EH (cell line): ENCODE measurements at places on chromosomes 7 and 10.

DNA sequence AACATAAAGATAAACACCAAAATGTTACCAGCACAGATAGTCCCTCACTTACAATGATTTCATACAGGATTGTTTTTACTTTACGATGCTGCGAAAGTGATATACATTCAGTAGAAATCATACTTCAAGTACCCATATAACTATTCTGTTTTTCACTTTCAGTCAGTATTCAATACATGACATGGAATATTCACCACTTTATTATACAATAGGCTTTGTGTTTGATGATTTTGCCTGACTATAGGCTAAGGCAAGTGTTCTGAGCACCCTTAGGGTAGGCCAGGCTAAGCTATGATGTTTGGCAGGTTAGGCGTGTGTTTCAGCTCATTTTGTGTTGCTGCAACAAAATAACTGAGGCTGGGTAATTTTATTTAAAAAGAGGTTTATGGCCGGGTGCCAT, 155.0 kb downstream of the RTKN2 start:
- DNase-seq: no peak

- DNase-seq: no peak
Observed at GRCh38 chr10:74488907-74489306, 337.5 kb upstream of the KAT6B start.

- DNase-seq: no peak
Observed at GRCh38 chr10:36817898-36818297, 307.5 kb upstream of the ANKRD30A start.

- DNase-seq: no peak
Observed at GRCh38 chr7:152574892-152575548, 100.9 kb downstream of the XRCC2 start.
